Amniotic stem cell (primary cell): ENCODE measurements at places on chromosomes 7 and 10.
A peak's percentile ranks its signal among the peaks of the same experiment; 100 is the strongest.

GRCh38 chr10:100812978-100813377, 67.6 kb downstream of the PAX2 start:
- DNase-seq, result no peak

GRCh38 chr10:93300288-93300917, 181.7 kb downstream of the MYOF start:
- DNase-seq, result no peak

DNA sequence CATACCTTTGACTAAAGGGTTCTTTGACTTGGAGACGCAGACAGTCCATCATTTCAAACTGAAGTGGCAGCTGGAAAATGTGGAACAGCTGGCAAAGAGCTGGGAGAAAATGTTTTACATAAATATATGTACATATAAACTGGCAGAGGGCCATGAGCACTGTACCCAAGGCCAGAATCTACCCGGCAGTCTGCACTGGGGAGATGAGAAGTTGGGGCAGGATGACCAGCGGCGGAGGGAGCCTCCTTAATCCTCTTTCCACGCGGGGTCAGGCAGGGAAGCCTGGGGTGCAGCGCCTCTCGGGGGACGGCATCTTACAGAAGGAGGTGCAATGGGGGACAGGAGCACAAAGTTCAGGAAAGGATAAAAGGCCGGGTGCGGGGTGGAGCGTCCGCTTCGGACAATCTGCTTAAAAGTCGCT, 1.3 kb downstream of the GLI3 start:
- DNase-seq, result no peak

DNA sequence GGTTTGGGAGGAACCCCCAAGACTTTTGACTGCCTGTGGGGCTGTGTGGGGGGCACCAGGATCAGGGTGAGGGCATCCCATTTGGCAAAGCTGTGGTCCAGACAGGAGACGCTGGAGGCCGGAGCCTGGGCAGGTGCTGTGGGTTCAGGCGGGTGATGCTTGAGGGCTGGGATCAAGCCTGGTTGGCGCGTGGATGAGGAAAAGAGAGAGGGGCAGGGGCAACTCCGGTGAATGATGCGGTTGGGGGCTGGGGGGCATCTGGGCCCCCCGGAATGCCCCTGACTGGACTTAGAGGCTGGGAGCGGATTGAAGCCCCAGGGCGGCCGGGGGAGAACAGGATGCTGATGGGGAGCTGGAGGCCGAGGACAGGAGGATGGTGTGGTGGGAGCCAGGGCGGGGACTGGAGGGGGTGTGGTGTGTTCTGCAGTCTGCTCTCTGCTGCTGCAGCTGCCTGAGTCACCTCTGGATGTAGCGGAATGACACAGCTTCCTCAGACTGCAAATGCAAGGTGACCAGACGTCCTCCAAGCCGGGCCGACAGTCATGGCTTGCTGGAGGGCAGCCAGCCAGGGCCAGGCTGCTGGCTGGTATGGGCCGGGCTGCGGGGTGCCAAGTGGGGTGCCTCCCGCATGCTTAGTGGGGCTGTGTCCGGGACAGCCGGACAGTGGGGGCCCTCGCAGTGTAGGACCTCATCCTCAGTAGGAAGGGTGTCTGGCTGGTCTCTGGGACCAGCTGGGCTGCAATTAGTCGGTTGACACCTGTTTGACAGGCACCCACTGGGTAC, 3.2 kb downstream of the MAFK start:
- peak; percentile 74 for DNase-seq

DNA sequence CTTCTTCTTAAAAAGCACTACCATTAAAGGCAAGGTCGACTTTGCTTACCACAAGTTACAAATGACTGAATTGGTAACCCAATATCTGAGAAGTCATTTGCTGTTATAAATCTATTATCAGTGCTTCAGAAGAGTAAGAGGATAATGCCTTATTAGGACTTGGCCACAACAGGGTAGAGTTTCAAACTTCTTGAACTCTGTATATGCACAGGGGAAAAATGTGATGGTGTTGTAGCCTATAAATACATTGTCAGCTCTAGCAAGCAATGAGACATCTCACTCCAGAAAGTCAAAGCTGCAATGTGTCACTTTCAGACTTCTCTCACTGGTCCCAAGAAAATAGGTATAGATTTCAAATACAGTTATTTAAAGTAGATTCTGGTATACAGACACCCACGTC, 9.3 kb downstream of the TFEC start:
- DNase-seq, result no peak

DNA sequence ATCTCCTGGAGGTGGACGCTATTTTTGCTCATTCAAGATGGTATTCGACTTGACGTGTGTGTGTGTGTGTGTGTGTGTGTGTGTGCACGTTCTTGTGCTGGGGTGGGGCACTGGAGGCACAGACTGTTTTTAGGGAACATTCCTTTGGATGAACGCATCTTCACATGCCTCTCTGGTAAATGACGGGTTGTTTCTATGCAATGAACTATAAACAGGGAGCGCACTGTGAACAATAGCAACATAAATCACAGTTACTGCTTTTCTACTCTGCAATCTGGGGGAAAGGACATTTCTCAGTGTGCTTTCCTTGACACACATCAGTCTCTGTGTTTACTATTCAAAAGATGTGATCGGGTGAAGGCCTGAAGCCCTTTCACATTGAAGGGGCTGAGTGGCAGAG, 120.1 kb upstream of the PITRM1 start:
- DNase-seq, result no peak

- DNase-seq, result no peak
These were observed 144.5 kb upstream of the YAE1 start for GRCh38 chr7:39421661-39422060.

GRCh38 chr7:42493436-42494198, 256.6 kb upstream of the GLI3 start:
- DNase-seq, result peak; percentile 76

- peak; percentile 9 for DNase-seq
These were observed 53.8 kb upstream of the CPXM2 start for GRCh38 chr10:123945325-123945920.

DNA sequence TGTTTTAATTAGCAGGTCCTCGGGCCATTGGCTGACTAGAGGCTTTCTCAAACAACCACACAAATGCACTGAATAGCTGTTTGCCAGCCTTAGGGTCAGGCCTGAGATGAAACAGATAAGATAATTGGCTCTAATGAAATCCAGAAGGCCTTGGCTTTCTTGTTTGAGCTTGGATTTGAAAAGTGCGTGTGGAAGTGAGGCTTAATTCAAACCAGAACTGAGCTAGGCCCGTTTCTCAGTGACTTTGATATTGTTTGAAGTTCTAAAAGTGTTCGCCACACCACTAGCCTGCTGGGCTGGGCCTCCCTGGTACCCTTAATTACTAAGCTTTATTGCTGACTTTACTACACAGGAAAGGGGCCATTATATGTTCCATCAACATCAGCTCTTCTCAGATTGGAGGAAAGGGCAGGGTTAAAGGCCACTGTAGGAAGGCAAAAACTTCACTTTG, 270.6 kb downstream of the TWIST1 start:
- no peak for DNase-seq

DNA sequence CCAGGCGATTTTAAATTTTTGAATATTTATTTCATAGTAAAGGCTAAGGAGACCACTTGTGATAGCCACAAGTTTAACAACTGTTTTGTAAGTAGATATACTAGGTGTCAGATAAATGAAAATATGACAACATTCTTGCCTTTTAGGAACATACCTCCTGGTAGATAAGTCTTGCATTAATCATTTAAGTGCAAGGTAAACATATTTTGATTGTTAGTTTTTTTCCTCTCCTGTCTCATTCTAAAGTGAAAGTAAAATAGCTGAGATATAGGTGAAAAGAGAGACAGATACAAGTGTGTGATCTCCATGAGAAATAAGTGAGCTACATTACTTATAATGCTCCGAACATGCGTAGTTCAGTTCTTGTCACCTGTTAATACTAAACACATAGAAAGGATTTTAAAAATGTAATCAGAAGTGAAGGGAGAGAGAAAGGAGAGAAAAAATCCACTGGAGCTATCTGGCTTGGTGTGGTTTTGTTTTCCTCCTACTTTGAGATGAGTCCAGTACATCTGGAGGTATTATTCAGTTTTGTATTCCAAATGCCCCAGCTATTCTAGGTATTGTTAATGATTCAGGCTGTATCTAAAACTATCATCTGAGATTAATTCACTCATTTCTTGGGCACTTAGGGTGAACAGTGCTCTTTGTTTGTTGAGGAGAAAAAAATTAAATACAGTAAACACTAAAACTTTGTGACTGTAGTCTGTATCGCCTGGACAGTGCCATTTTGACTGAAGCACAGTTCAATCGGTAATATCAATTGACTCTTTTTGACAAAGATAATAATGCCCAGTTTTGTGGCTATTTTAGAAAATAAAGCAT, 21.2 kb downstream of the GLCCI1 start:
- DNase-seq, result no peak

DNA sequence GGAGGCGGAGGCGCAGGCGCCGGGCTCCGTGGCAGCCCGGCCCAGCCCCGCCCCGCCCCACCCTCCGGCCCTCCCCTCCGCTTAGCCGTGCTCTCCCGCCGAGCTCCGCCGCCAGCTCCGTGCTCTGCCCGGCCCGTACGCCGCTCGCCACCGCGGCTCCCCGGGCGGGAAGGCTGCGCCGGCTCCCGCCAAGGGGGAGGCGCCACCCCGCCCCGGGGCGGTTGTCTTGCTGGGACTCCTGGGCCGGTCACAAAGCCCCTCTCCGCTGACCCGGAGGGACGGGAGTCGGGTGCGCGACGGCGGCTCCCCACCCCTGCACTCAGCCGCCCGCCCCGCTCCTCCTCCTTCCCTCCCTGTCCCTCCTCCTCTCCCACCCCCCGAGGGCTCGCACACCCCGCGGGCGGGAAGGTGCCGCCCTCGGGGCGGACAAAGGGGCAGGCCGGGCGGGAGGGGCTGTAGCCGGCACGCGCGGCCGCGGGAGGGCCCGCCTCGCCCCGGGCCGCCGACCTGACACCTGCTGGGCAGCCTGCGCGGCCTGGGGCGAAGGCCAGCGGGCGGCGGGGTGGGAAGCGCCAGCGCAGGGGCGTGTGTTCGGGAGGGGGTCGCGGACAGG, 11.5 kb upstream of the SP8 start:
- DNase-seq, result no peak

DNA sequence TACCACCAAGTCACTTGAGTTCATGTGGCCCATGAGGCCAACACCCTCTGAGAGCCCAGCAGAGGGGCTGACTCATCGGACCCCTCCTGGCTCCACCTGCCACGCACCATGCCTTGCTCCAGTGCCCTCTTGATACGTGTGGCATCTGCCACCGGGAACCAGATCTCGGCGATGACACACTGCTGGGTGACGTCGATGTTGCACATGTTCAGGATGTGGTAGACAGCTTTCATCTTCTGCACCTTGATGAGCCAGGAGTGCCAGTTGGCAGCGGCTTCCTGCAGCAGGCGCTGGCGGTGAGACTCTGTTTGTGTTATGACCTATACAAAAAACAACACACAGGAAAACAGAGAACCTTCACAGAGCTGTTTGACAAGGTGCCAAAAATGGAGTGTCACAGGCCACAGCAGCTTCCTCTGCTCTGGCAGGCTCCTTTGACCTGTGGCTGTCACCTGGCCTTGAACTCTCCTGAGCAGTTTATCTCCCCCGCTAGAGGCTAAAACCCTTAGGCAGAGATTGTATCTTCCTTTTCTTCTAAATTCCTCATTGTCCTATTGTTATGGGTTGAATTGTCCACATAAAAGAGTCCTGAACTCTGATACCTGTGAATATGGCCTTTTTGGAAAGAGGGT, 45.2 kb upstream of the TMEM213 start:
- DNase-seq, result no peak

DNA sequence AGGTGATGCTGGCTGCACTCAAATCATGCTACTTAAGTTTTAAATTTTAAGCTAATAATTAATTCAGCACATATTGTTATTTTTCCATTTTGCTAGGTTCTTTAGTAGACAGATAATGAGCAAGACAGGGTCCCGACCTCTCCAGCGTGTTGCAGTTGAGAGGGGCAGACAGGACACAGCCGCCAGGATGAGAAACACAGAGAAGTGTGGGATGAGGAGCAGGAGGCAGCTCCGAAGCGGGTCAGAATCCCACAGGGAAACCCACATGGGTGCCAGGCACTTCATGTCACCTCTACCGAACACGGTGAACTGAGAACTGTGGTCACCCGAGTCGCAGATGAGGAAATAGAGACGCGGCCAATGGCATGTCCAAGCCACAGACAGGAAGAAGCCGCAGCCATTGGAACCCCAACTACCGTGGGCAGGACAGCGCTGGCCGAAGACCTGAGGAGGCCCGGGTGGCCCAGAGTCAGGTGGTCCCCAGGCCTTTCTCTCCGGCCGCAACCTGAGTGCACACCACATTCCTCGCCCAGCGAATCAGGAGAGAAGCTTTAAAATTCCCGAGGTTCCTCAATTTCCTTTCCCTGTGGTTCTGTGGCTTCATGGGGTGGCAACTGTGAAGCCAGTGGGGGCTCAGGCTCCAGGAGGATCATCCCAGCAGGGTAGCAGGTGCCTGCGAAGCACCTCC, 213.0 kb downstream of the DNAJB6 start:
- DNase-seq, result no peak

- DNase-seq, result no peak
These were observed 11.3 kb downstream of the ACSL5 start for GRCh38 chr10:112385201-112385600.

- no peak for DNase-seq
These were observed 19.0 kb upstream of the TARP start for GRCh38 chr7:38292442-38292841.

DNA sequence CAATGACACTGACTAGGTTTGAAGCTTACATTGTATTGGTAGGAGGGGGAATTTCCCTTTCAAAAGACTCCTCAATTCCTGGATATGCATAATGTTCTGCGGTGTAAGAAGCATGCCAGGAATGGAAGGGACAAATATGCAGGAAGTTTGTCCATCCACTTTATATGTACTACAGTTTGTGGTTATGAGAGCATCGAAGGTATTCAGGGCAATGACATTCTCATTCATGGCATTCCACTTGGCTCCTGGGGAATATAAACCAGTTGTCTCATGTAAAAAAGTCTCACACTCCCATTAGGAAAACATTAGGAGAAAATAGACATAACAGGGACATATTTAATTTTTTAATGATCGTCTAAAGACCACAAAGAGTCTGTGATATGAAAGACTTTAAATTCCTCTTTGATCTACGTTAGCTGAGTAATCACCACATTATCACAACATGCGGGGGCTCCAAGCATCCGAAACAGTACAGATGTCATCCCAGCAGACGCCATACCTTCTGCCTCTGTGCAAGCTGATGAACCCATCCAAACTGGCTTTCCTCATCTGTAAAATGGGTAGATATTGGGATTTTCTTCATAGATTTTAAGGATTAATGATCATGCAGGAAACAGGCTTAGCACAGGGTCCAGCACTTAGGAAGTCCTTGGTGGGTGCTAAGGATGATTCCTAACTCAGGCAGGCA, 675.3 kb downstream of the INHBA start:
- DNase-seq, result peak; percentile 71
